ENCODE measurements at places on chromosomes 4 and X. TPM values are rescaled to one million over a fixed set of nuclear protein-coding genes. Genes with fewer than 3 reads are reported as not detected.

GC gene
- not detected for total RNA-seq

PTTG2 gene
- total RNA-seq: not detected

SSX4 gene
- total RNA-seq: not detected

PNMA6F gene
- not detected for total RNA-seq

IL3RA gene
- not detected for total RNA-seq

SYTL4 gene
- 3.1 TPM for total RNA-seq

PLAC8 gene
- not detected for total RNA-seq

CACNA1F gene
- not detected for total RNA-seq
